HEK293T (cell line): ENCODE measurements at places on chromosomes 11 and 22.

DNA sequence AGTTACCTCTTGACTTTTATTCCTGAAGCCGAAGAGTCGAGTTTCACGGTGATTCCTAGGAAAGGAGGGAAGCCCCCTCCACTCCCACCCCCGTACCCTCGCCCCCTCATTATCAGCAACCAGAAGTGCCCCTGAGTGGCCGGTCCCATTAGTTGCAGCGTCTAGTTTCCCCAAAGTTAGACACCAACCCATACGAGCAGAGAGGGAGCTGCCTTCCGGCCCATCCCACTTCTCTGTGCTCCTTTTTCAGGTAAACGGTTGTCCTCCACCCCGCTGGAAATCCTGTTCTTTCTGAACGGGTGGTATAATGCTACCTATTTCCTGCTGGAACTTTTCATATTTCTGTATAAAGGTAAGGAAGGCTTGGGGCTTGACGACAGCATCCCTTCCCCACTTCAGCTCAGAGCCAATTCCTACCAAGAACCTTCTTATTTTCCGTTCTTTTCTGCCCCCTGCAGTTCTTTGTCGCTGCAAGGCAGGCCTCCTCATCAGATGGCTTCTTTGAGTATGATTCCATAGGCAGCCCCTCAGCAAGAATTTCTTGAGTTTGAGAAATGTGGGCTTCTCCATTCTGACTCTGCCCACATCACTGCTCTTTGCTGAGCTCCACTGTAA, 701 bp downstream of the TMEM216 start:
- peak; percentile 42 for DNase-seq

- DNase-seq = no peak
These were observed 628.4 kb downstream of the BRD1 start for GRCh38 chr22:49199224-49199623.

DNA sequence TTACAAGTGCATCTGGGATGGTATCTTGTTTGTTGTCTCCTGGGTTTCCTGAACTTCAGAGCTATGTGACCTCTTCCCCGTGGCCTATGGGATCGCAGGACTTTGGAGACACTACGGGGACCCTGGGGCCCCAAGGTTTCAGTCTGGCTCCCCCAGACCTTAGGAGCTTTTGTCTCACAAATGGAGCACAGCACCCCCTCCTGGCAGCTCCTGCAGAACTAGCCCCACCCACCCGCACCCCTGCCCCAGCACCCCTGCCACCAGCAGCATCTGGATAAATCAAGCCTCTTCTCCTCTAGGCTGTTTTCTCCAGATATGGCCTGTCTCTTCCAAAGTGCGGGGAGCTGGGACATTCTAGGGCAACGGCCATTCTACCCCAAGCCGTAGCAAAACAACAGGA, 10.4 kb downstream of the RCOR2 start:
- DNase-seq = no peak

- DNase-seq = no peak
These were observed 522.6 kb downstream of the TMEM135 start for GRCh38 chr11:87560352-87560751.

DNA sequence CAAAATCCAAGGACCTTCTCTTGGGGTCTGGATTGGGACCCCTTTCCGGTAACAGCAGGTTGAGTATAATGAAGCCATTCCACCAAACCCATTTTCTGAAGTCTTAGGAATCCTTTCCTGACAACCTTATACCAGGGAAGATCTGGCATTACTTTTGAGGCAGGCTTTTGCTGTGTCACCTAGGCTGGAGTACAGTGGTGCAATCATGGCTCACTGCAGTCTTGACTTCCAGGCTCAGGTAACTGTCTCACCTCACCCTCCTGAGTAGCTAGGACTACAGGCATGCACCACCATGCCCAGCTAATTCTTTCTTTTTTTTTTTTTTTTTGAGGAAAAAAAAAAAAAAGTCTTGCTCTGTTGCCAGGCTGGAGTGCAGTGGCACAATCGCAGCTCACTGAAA, 55.8 kb upstream of the TREH start:
- DNase-seq = no peak

- DNase-seq = no peak
These were observed 3.1 kb upstream of the CCDC188 start for GRCh38 chr22:20153945-20154344.

- DNase-seq = no peak
These were observed 39.5 kb downstream of the PHF21B start for GRCh38 chr22:44970291-44970690.

GRCh38 chr11:130580372-130580771, 131.9 kb downstream of the ADAMTS15 start:
- no peak for DNase-seq

- DNase-seq = no peak
These were observed 102.3 kb upstream of the CD44 start for GRCh38 chr11:35036639-35037038.

DNA sequence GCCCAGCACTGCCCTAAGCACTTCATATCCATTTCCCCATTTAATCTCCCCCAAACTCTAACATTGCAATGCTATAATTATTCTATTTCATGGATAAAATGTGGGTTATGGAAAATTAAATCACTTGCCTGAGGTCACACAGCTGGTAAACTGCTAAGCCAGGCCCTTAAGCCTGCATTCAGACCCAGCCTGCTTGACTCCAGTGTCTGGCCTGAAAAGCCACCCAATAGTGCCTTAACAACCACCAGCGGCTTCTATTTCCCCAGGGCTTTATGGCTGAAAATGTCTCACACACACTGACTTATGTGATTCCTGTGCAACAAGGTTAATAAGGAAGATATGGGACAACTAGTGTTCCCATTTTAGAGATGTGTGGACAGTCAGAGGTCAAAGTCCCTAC, 178.5 kb upstream of the SNX19 start:
- no peak for DNase-seq

DNA sequence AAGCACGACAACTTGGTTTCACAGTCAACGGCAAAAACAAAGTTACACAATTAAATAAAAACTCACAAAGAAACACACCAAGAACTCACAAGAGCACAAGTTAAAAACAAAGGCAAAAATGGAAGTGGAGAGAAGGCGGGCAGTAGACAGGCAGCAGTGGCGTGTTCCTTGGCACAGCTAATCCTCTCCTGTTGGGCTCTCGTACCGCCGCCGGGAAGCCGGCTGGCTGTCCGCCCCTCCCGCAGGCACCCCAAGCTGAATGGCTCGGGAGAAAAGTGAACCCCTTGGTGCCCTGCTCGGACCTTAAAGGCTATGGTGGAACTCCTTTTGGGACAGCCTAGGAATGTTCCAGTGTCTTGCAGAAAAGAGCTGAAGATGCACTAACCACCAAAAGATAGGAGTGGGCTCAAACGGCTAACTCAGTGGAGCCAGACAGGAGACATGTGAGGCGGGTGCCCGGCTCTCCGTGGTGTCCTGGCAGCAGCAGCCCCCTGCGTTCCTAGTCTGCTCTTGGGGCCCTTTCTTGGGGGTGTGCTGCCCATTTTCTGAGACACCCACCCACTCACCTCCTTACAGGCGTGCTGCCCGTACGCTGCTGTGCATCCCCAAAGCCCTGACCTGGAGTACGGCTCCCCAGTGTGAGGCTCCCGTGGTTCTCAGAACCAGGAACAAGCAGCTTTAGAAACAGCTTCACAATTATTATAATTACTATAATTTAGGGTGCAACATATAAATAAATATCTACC, 86.1 kb upstream of the BID start:
- no peak for DNase-seq

GRCh38 chr11:70771099-70771885, 373.0 kb downstream of the CTTN start:
- DNase-seq = no peak

DNA sequence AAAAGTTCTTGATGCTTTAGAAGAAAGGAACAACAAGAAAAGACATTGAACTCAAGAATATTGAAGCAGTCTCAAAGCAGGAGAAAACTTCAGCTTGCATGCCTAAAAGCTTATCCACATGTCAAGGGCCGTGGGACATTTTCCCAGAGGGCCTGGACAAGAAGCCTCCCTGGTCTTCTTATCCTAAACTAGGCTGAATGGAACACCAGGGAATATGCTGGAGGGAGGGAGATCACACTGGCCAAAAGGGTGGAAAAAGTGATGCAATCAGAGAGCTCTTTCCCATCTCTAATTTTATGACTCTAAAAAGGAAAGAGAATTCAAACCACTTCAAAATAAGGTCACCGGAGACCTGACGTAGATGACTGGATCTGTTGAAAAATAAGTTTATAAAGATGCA, 107.2 kb downstream of the MPPED2 start:
- peak; percentile 46 for DNase-seq

DNA sequence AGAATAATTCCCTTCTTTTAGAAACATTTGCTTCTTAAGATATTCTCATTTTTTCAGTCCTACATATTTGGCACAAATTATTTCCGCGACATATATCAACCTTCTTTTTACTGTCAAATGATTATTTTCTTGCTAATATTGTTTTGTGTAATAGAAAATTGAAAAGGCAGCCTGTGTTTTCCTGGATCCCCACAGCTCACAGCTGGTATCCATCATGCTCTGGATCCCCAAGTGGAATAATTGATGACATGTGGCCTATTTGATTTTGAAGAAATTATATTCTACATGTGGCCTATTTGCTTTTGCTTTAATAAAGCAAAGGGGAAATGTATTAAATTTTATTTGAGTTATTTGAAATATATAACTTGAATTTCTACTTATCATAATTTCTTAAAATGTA, 199.4 kb upstream of the LUZP2 start:
- DNase-seq = no peak

DNA sequence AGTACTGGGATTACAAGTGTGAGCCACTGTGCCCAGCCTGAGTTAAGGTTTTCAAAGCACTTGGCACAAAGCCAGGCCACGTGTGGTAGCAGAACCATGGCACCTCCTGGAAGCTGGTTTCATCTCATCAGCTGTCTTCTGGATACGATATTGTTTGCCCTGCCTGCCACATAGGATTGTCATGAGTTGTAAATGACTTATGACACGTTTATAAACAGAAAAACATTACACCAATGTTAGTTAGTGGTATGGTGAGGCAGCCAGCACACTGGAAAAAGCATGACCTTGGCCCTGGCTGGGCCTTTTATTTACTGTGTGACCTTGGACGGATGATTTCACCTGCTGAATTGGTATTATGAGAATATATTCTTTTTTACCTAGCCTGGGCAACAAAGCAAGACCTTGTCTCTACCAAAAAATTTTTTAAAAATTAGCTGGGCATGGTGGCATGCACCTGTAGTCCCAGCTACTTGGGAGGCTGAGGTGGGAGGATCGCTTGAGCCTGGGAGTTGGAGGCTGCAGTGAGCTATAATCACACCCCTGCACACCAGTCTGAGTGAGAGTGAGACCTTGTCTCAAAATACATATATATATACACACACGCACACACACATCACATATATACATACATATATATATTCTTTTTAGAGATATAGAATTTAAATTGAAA, 24.0 kb upstream of the MYH9 start:
- DNase-seq = no peak

DNA sequence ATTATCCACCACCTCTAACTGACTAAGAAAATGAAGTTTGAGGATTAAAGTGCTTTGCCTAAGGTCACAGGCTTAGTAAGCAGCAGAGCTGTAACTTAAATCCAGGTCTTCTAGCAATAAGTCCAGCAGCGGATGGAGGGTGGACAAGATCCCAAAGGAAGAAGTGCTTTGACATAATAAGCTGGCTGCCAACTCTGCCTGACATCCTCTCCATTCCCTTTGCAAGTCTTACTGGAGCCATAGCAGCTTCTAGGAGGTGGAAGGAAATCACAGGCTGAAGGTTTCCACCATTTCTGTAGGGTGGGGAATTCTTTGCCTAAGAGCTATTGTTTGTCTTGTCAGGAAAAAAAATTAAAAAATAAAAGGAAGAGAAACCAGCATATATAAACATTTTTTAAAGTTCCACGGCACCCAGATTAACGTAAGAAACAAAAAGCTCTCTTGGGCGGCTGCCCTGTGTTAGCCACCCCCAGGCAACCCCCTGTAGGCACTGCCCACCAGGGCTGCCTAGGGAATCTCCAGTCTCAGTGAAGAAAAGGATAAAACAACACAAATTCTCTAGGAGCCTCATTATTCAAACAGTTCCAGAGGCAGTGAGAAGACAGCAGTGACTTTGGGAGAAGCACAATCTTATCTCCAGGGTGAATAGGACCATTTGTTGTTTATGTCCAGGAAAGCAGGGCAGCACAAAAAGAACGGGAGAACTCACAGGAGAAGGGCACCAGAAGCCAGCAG, 380.8 kb upstream of the CADM1 start:
- no peak for DNase-seq

- DNase-seq = no peak
These were observed 3.4 kb upstream of the NDUFC2 start for GRCh38 chr11:78083021-78083420.

- peak; percentile 79 for DNase-seq
These were observed 68.4 kb downstream of the IGLL5 start for GRCh38 chr22:22955866-22956535.

- DNase-seq = no peak
These were observed 106.7 kb downstream of the MRTFA start for GRCh38 chr22:40529821-40530220.

- no peak for DNase-seq
These were observed 37.7 kb upstream of the B3GAT1 start for GRCh38 chr11:134449713-134450112.

DNA sequence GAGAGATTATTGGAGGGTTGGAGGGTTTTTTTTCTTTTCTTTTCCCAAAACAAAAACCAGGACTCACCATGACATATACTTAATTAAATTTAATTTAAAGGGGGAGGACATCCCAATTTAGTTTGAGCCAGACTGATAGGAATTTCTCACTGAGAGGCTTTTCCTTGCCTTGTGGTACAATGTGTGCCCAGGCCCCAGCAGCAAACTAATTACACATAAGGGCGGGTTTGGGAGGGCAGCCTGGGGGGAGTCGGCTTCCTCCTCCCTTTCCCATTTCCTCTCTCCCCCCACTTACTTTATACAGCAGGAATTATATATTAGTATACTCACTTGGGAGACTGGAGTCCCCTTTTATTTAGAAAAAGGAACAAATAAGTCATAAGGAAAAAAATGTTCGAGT, 2.9 kb downstream of the TEAD1 start:
- no peak for DNase-seq
